Diencephalon (tissue), 1 donor: ENCODE measurements at places on chromosomes 7 and 10. TPM values are rescaled to one million over a fixed set of nuclear protein-coding genes. Genes with fewer than 3 reads are reported as not detected.

MYOF gene
- total RNA-seq = 5.5 TPM

CRYGN gene
- total RNA-seq = not detected

AMZ1 gene
- total RNA-seq = 4.4 TPM

LRRC4 gene
- 21.2 TPM for total RNA-seq

CAV1 gene
- total RNA-seq = 10.6 TPM

RAB19 gene
- not detected for total RNA-seq

ANKIB1 gene
- 131 TPM for total RNA-seq

PCGF5 gene
- 36.9 TPM for total RNA-seq

SH2D4B gene
- total RNA-seq = 0.23 TPM

RSU1 gene
- 33.2 TPM for total RNA-seq

EVX1 gene
- total RNA-seq = not detected

TMEM270 gene
- not detected for total RNA-seq

BICC1 gene
- total RNA-seq = 5.8 TPM

EN2 gene
- 0.23 TPM for total RNA-seq
